Activated T-helper 2 cell treated with anti-CD3 and anti-CD28 coated beads, Interferon-gamma antibody, Interleukin-2, Interleukin-4, amounts not matched to agents 10 μg/mL and 5 μg/mL and 100 μg/mL, durations not matched to agents 14 hours and 24 hours and 36 hours (primary cell): ENCODE measurements at places on chromosomes 7 and 10.

- no peak for DNase-seq
Measured at GRCh38 chr10:22821501-22821900, 106.4 kb upstream of the ARMC3 start.

GRCh38 chr7:45609180-45609579, 35.0 kb downstream of the ADCY1 start:
- DNase-seq = no peak

DNA sequence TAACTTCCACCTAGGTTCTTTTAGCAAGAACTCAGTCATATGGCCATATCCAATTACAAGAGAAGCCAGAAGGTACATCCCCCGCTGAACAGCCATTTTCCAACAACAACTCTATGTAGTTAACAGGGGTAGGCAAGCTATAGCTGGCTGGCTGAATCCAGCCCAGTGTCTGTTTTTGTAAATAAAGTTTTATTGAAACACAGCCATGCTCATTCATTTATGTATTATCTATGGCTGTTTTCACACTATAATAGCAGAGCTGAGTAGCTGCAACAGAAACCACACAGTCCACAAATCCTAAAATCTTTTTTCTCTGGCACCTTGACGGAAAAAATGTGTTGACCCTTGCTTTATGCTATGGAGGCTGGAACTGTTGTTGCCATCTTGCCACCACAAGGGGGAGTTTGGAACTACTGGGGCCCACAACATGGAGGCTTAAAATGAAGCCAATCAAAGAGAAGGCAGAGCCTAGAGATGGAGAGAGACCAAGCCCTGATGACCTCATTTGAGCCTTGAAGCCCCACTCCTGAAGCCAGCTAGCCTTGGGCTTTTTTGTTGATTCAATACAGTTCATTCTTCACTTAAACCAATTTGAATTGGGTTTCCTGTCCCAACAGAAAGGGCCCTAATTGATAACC, 33.3 kb upstream of the XPNPEP1 start:
- no peak for DNase-seq

- DNase-seq = no peak
Measured at GRCh38 chr10:80753612-80754011, 215.9 kb downstream of the SH2D4B start.

DNA sequence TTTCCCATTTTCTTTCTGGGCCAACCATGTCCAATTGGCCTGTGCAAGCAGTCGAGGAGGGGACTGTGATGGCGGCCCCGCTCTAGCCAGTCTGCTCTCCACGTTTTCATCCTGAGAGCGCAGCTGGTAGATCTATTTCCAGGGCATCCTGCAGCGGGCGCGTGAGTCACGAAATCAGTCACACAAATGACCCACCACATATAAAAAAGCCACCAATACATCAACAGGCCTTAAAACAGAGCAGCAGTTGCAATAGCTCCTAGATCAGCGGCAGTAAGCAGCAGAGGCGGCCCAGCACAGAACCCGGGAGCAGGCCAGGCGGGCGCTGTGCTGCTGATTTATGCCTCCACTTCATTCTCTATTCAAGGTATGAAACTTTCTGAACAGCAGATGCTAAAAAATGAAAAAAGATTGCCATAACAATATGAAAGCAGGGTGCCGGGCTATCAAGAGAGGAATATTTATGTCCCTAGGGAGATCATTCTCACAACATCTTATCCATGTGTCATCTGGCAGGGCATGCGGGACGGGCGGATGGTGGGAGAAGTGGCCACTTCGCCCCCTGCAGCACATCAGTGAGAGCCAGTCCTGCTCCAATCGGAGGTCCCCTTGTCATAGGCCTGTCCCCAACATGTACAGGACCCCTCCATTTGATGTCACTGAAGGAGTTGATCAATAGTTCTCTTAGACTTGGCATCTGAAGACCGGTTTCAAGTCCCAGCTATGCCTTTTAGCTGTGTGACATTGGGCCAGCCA, 98.0 kb upstream of the GPR26 start:
- no peak for DNase-seq

DNA sequence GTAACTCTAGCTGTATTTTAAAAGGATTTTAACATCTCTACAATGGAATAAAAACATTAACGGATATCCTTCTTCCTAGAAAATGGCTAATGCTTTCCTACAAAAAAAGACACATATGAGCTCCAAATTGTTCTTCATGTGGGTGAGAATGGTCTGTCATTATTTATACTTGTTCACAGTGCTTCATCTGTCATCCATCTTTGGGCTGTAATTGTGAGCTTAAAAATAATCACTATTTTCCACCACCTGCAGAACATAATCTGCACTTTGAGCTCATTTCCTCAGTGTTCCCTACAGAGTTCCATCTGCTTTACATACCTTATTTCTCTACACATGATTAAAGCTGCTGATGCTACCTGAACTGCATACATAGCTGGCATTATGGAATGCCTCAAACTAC, 979.1 kb upstream of the C7orf33 start:
- DNase-seq = no peak

- DNase-seq = no peak
Measured at GRCh38 chr7:97006816-97007582, 1.6 kb downstream of the DLX6 start.

DNA sequence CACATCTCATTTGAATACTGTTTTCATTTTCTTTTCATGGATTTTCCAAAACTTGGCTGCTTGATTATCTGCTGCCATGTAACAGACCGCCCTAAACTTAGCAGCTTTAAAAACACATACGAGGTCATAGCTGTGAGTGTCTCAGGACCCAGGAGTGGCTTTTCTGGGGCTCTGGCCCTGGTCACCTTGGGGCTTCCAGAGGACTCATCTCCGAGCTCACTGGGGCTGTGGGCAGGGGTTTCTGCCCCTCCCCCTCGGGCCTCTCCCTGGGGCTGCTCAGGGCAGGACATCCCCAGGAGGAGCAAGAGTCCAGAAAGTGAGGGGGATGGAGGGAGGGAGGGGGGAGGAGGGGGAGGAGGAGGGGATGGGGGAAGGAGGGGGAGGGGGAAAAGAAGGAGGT, 77.0 kb downstream of the NKX6-2 start:
- no peak for DNase-seq

DNA sequence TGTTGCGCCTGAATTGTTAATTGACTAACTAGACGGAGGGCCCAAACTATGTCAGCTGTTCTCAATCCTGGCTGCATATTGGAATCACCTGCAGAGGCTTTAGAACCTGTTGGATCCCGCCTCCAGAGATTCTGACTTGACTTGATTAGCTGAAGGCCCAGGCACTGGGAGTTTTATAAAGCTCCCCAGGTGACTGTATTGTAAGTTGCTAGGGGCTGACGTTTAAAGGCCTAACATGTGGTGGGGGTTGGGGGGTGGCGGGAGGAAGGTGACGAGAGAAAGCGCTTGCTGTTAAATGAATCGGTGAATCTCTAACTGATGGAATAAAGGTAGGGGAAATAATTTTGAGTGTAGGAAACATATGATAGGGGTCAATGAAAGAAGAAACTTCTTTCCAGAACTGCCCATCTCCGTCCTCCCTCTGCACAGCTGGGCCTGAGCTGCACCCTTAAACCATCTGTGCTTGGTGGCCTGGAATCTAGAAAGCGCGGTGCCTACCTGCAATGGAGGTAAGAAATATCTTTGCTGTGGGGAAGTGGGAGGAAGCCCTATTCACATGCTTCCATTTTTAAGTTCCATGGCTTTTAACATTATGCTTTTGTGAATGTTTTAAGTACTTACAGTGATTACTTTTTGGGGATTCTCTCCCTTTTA, 225.0 kb upstream of the FAM3C start:
- no peak for DNase-seq

DNA sequence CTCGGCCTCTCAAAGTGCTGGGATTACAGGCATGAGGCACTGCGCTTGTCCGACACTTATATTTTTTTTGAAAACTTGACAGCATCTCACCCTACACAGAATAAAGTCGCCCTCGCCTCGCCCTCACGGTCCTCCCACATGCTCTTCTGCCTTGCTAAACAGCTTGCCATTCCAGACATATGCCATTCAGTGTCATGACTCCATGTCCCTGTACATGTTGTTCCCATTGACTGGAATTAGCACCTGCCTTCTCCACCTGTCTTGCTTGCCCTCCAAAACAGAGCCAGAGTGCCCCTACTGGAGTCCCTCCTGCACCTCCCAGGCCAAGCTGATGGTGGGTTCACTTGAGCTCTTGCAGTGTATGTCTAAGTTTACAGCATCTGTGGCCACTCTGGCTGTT, 6.2 kb downstream of the NIPSNAP2 start:
- no peak for DNase-seq

DNA sequence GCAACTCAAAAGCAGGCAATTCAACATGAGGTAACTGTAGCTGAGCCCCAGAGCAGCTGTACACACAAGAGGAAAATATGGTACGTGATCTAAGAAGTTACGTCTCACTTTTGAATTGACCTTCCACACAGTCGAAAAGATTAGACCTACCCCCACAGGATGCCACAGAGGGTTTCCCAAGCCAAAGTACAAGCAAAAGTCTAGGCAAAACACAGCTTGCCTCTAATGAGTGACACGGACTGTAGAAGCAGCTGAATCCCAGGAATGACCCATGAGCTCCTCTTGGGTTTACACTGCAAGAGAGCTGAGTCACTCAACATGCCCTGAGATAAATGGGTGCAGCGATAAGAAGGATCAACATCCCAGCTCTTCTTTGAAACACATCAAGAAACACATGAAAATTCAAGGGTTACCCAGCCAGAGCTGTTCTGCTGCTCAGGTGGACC, 9.8 kb downstream of the CREB3L2 start:
- DNase-seq = no peak

GRCh38 chr7:113831556-113831955, 87.3 kb downstream of the PPP1R3A start:
- no peak for DNase-seq

DNA sequence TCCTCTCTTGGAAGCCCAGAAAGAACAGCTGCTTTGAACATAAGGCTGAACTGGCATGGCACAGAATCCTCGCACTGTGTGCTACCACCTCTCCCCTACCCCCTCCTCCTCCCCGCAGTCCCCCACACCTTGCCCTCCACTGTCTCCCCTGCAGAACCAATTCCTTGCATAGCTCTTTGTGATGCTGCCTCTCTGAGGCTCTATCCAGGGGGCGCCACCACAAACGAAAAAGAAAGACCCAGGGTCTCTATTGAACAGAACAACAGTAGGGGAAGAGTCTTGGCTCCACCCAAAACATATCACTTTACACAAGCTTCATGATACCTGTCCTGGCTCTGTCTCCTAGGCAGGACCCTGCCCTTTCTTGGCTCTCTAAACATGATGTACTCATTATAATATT, 26.2 kb upstream of the EBLN1 start:
- DNase-seq = no peak

- no peak for DNase-seq
Measured at GRCh38 chr10:74081941-74082718, 68.5 kb downstream of the AP3M1 start.

DNA sequence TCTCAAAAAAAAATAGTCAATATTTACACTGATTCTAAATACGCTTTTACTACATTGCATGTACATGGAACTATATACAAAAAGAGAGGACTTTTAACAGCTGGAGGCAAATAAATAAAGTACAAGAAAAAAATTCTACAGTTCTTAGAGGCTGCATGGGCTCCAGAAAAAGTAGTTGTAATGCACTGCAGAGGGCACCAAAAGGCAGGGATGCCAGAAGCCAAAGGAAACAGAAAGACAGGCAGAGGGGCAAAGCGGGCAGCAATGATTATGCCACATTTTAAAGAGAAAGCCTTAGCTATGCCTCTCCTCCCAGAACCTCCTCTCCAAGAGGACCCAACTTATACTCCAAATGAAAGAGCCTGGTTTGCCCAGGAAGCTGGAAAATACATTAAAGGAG, 11.6 kb upstream of the ADCK2 start:
- DNase-seq = no peak

GRCh38 chr7:155544485-155544884, 1.9 kb downstream of the CNPY1 start:
- DNase-seq = no peak

DNA sequence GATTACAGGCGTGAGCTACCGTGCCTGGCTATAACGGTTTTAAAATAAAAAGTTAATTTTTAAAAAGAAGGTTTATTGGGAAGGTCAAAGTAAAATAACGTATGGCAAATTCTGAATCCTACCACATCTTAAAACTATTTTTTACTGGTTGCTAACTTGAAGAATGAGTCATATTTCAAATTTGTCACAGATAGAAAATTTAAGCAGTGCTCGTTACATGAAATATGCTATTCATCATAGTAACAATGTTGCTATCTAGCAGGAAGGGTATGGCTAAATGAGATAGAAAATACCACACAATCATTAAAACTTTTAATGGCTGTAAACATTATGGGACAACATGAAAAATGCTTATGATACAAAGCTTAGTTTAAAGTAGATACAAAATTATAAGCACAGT, 500.5 kb downstream of the PHTF2 start:
- DNase-seq = no peak

- no peak for DNase-seq
Measured at GRCh38 chr10:24901686-24902399, 50.6 kb downstream of the PRTFDC1 start.

DNA sequence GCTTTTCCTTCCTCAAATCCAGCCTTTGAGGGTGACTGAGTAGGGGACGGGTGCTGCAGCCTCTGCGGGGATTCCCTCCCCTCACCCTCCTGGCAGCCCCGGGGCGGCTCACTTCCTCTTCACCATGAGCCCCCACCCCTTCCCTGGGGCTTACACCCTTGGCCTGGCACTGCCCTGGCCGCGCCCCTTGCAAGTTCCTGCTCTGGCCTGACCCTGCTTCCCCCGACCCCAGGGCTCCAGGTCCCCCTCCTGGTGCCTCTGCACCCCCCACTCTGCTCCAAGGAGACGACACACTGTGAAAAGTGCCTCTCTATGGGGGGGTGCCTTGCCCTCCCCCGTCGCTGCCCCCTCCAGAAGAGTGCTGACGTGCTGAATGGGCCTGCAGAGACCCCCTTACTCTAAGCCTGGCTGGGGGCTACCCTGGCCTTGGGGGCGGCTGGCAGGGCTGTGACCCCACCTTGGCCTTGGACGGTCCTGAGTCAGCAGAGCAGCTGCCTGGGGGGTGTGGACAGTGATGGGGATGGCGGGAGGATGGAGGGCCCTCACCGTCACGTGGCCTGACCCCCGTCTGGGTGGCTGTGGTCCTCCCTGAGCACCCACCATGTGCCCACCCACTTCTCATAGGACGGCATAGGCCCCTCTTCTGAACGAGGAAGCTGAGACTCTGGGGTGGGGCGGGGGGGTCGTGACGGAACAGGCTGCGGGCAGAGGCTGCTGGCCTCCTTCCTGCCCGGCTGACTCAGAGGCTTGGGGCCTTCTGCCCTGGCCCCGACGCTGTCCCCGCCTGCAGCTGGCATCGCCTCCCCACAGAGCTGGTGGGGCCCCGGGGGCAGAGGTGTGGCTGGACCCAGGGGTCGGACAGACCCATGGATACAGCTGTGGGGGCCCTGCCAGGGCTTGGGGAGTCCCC, 9.8 kb downstream of the LFNG start:
- peak; percentile 38 for DNase-seq
